ENCODE measurements at places on chromosomes 2 and 18. TPM values are rescaled to one million over a fixed set of nuclear protein-coding genes. Genes with fewer than 3 reads are reported as not detected.

DNA sequence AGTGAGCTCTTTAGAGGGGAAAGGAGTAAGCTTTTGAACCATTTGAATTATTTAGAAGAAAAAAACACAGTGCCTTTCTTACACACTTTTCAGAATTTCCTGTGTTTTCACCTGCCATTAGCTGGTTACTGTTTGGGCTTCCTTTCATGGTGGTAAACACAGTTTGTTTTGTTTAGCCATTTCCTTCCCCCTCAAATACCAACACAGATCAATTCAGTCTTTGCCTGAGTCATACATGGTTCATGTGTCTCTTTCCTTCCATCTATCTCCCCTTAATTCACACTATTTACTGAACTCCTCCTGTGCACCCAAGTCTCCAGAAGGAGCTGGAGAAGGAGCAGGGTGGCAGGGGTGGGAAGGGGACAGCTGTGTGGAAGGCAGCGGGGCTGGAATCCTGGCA is 45.0 kb downstream of the TCF7L1 start:
- DNase-seq: no peak

GRCh38 chr2:120539937-120540718 is 194.2 kb downstream of the INHBB start:
- peak; percentile 89 for DNase-seq

- no peak for DNase-seq
Observed at GRCh38 chr2:105741174-105741573, 3.5 kb upstream of the NCK2 start.

- DNase-seq: peak; percentile 31
Observed at GRCh38 chr18:3345452-3345851, 83.5 kb downstream of the MYL12B start.

- no peak for DNase-seq
Observed at GRCh38 chr2:74186038-74186437, 7.4 kb upstream of the MOB1A start.

Gene FOXD4L1
- 0.96 TPM for total RNA-seq

DNA sequence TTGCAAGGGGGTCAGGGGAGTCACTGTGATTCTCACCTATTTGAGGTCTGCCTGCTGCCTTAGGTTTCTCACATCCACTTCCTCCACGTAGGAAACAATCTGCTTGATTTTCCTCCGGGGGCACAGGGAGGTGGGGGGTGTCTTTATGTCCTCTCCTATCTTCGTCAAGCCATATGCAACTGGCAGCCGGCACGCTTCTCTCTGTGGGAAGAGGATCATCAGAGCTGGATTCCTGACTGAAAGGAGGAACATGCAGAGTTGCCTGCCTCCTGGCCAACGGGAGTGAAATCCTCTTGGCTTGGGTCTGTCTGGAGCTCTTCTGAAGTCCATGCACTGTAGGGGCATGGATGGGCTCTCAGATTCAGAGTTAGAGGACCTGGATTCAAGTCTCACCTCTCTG is 43.1 kb upstream of the ACVR1 start:
- no peak for DNase-seq

GRCh38 chr2:9288233-9288632 is 81.6 kb downstream of the ASAP2 start:
- no peak for DNase-seq

Gene TLX2
- not detected for total RNA-seq

- no peak for DNase-seq
Observed at GRCh38 chr2:221673248-221673647, 101.1 kb upstream of the EPHA4 start.

GRCh38 chr2:105866216-105867185 is 121.8 kb downstream of the NCK2 start:
- DNase-seq: peak; percentile 59

GRCh38 chr2:145682546-145683157 is 1162.7 kb upstream of the ZEB2 start:
- DNase-seq: no peak

DNA sequence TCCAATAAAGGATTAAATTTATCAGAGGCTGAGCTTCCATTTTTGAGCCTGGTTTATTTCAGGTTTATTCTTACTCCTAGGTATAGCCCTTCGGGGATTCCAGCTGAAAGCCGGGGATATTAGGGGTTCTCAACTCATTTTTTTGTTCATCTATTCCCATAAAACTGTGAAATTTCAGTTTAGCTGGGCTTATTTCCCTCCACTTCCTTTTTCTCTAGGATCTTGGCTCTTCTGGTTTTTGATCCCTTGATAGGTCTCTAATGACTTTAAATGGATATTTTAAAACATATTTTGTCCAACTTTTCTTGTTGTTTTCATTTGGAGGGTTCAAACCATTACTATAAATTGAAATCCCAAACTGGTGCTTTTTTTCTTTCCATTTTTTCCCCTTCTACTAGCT is 23.6 kb upstream of the ZNF512 start:
- DNase-seq: peak; percentile 10

GRCh38 chr18:22172120-22172582 is 2.8 kb downstream of the GATA6 start:
- DNase-seq: no peak

- DNase-seq: peak; percentile 74
Observed at GRCh38 chr2:44087036-44087713, 81.5 kb upstream of the PPM1B start.

GRCh38 chr2:226079671-226080181 is 680.2 kb downstream of the NYAP2 start:
- no peak for DNase-seq

Gene FBXO48
- 2.4 TPM for total RNA-seq

Gene SLC5A7
- 5.3 TPM for total RNA-seq

Gene KCTD1
- total RNA-seq: 6.0 TPM

DNA sequence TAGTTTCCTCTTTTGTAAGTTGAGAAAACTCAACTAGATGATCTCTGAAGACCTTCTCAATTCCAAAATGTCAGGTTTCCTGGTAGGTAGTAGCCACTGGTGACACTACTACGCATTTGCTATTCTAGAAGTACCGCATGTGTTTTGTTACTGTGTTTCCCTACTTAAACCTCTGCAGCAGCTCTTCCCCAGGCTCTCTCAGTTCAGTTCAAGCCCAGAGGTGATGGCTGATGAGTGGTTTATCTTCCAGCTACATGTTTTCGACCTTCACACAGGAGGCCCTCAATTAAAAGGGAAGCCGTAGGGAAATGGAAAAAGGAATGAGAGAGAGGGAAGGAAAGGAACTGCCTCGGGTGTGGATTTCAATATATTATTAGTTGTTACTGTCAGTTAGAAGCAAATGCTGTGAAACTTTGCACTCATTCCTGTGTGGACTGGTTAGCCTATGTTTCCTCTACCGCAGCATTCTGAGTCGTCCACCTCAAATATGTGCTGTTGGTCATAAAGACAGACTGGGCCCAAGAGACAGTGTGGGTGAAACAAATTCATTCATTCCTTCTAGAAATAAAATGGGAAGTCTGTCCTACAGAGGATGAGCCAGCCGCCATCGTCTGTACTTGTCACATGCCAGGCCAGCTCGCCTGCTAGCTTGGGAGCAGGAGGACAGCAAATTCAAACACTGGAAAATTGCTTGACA is 455.2 kb upstream of the RAB12 start:
- DNase-seq: no peak

Gene DAPL1
- total RNA-seq: not detected

DNA sequence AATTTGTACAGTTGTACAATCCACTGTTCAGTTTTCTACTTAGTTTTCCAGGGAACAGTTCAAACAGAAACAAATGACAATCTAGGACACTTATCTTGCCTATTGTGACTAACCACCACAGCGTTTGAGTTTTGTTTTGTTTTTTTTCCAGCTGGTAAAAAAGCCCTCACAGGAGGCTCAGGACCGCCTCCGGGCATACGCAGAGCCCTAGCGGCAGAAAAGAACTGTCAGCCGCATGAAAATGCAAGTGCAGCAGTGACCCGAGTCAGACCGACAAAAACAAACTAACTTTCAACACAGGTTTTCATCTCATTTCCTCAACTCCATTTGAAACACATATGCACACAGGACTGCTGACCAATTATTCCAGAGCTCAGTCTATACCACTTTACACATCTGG is 68.6 kb downstream of the STEAP3 start:
- no peak for DNase-seq

Gene NGEF
- total RNA-seq: 1.2 TPM

Gene IL1F10
- total RNA-seq: 0.72 TPM
